ENCODE measurements at places on chromosomes 12 and 14. TPM values are rescaled to one million over a fixed set of nuclear protein-coding genes. Genes with fewer than 3 reads are reported as not detected.

DACT1 gene
- 0.13 TPM for total RNA-seq

DNA sequence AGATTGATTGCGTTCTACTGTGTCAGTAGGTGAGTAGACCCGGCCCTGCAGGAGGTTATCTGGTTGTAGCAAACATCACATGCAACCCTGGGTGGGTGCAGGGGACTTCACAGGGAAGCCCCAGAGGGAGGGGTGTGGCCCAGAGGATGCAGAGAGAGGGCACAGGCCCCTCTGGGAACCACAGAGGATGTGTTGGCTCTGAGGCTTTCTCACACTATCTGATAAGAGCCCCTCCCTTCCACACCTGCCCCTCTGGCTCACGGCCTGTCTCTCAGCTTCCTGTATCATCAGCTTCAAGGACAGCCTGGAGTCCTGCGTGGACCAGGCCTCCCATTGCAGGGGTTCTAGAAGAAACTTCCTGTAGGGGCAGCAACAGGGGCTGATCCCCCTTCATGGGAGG lies 101.9 kb downstream of the RIN3 start:
- no peak for DNase-seq

NRL gene
- total RNA-seq: 1.8 TPM

TAS2R13 gene
- 0.39 TPM for total RNA-seq

DNA sequence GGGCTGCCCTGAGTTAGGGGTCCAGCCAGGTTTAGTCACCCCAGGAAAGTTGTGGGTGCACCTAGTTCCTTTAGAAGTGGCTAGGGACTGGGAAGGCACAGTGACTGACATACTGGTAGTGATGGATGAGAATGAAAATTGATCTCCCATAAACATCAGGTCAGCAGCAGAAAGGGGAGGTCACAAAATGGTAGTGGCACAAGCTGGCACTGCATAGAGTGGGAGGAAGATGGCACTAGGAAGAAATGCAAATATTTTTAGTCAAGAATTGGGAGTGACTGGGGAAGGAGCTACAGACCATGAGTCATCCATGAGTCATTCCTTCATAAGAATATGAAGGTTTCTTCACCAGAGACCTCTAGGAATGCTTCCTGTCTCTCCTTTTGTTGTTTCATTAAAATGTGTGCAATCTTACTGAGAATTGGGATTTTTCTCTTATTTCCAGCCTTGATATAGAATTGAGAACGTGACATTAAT lies 198.3 kb upstream of the AMIGO2 start:
- DNase-seq: peak; percentile 70

DNA sequence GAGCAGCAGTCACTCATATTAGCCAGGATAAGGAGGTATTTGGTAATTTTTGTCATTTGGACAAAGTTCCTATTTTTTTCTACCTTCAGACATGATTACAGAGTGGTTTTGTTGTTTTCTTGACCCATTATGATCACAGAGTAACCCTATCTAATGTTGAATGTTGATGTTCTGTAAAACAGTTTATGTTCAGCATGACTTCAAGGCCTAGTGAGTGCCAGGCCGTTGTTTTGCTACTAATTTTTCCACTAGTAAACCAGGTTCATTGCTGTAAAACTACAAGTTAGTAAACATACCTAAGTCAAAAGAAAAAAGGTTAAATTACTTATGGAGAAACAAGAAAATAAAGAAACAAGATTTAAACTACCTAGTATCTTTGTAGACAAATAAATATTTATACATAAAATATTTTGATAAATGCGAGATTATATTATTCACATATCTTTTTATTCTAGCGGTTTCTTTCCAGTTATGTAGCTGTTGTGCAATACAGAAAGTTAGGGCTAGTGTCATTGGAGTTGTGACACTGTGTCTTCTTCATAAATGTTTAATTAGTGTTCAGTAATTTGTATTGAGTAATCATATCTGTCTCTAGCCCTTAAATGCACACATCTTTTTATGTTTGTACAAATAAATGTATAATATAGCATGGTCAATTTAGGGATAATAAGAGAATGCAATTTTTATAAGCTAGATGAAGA lies 16.5 kb downstream of the ETNK1 start:
- DNase-seq: no peak
